ENCODE measurements at places on chromosomes 6 and 20. TPM values are rescaled to one million over a fixed set of nuclear protein-coding genes. Genes with fewer than 3 reads are reported as not detected.

The BMP2 gene
- polyA plus RNA-seq, result 2.6 TPM

The BPIFB1 gene
- polyA plus RNA-seq, result not detected

The TMEM170B gene
- 6.3 TPM for polyA plus RNA-seq

The EDN1 gene
- 2.0 TPM for polyA plus RNA-seq

The LHFPL5 gene
- not detected for polyA plus RNA-seq

The BTBD9 gene
- 8.1 TPM for polyA plus RNA-seq

The DNMT3B gene
- 5.0 TPM for polyA plus RNA-seq

The CEP85L gene
- polyA plus RNA-seq, result 20.0 TPM

The BFSP1 gene
- 2.4 TPM for polyA plus RNA-seq

The DAAM2 gene
- 43.2 TPM for polyA plus RNA-seq

The SASH1 gene
- 42.8 TPM for polyA plus RNA-seq

GRCh38 chr6:52504782-52505136 is 72.1 kb downstream of the TRAM2 start:
- DNase-seq, result no peak

- DNase-seq, result no peak
Measured at GRCh38 chr6:107629548-107630129, 139.7 kb downstream of the SOBP start.

GRCh38 chr6:16105854-16106253 is 23.0 kb upstream of the MYLIP start:
- no peak for DNase-seq

GRCh38 chr6:7868926-7869325 is 41.7 kb downstream of the TXNDC5 start:
- no peak for DNase-seq

- no peak for DNase-seq
Measured at GRCh38 chr20:44683263-44684046, 31.7 kb upstream of the CCN5 start.

- DNase-seq, result no peak
Measured at GRCh38 chr6:170198298-170198697, 92.6 kb downstream of the DLL1 start.

- DNase-seq, result no peak
Measured at GRCh38 chr6:13290335-13290734, 38.0 kb downstream of the TBC1D7 start.

DNA sequence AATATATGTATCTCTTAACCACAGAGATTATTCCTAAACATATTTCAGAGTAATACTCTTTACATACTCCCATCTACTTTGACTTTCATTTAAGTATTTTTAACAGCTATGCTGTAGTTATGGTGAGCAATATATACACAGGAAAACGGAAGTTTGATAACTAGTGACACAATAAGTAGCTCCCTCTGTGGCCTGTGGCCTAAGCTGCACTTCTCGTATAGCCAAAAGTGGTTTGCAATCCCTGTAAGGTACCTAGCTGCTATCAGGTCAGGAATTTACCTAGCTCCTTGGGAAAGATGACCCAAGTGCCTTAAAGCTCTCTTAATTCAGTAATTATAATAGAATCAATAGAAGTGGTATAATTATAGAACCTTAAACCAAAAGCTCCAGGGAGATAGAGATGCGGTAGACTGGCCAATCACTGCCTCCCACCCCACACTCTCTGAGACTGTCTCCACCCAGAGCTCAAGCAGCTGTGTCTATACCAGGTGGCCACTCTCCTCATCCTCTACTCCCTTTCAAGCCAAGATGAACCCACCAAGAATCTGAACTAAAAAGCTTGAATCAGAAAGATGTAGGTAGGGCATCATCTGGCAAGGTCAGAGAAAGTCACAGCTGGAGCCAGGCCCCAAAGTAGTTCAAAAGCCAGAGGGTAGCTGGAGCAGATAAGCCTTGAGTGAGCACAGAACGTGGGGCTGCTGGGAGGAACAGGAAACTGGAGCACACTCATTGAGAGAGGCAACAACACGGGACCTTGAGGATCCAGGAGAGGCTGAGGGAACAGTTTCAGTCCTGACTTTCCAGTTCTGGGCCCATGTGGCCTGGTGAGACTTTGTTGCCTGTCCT is 84.9 kb upstream of the ASF1A start:
- DNase-seq, result no peak

GRCh38 chr20:3342766-3343165 is 64.7 kb downstream of the DNAAF9 start:
- DNase-seq, result no peak

- DNase-seq, result no peak
Measured at GRCh38 chr6:21294144-21294543, 299.4 kb upstream of the SOX4 start.

- no peak for DNase-seq
Measured at GRCh38 chr6:160265869-160266476, 7.4 kb upstream of the SLC22A2 start.

GRCh38 chr6:148629592-148630465 is 117.0 kb upstream of the UST start:
- no peak for DNase-seq

DNA sequence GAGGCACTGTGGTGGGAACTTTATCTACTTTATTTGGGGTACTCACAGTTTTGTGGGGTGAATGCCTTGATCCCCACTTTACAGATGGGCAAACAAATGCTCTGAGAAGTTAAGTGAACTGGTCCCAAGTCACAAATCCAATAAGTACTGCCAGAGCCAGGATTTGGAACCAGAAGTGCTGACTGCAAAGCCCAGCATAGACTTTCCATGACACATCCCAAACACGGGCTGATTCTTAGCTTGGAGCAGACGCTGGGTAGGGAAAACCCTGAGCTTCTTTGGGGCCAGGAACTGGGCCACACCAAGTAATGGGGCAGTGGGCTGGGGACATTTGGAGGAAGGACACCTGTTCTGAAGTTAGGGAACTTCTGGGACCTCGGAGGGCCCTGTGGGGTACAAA is 20.3 kb downstream of the RIN2 start:
- DNase-seq, result no peak

GRCh38 chr6:10174056-10174455 is 240.8 kb downstream of the TFAP2A start:
- DNase-seq, result no peak

- DNase-seq, result no peak
Measured at GRCh38 chr20:18922898-18923297, 109.3 kb downstream of the SCP2D1 start.

DNA sequence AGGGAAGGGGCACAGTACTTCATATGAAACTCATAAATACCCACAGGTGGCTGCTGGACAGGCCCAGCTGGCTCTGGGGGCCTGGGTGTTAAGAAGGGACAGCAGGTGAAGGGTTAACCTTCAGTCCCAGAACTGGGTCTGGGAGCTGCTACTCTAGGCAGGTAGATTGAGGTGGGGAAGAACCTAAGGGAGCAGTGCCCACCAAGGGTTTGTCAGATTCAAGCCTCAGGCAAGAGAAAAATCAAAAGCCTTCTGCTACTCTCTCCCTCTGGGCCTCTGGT is 5.6 kb downstream of the RPL10A start:
- DNase-seq, result no peak

DNA sequence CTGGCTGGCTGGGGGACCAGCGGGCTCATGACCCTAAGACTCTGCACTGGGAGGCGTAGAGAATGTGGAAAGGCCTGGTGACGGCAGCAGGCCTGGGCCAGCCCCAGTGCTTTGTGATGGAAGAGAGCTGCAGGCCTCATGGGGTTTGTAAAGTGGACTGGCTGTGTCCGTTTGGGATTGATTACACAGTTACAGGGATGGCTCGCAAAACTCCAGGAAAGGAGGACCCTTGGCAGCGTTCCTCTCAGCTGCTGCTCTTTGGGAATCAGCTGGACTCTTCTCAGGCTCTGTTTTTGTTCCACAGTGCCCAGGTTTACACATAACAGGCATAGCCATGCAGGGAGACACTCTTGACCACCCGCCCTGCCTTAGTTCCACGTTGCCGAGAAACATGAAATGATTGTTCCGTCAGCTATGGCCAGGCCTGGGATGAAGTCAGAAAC is 89.0 kb downstream of the SLX4IP start:
- DNase-seq, result peak; percentile 81

DNA sequence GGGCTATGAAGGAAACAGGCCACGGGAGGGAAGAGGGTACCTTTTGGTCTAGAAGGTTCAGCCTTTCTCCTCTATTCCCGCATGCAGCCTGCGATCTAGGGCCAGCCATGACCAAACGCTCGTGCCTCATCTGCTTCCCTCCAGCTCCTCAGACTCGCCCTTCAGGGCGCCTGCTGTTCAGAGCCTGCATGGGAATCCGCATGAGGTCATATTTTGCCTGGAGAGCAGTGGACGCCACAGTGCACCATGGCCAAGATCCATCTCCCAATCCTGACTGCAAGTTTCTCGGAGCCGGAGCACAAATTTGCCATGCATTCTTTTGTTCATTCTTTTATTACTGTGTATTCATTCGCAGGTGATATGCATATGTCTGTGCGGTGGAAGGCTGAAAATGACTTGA is 608.1 kb downstream of the QKI start:
- DNase-seq, result no peak

DNA sequence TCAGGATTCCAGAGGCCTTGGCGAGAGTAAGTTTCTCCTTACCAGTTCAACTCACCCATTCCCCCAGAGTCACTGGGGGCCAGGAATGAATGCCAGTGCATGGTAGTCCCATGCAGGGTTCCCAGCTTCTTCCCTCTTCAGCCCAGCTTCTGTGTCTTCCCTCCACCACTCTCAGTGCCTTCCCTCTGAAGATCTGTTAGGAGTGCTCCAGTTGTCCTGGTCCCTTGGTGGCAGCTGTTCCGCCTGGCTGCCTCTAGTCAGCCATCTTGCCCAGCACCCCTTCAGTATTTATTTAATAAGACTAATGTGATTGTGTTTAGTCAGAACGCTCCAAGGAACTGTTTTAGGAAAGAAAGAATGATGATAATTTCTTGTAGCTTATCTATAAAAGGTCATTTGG is 23.1 kb downstream of the FIG4 start:
- DNase-seq, result no peak

- no peak for DNase-seq
Measured at GRCh38 chr6:13000537-13000936, 284.0 kb downstream of the PHACTR1 start.

DNA sequence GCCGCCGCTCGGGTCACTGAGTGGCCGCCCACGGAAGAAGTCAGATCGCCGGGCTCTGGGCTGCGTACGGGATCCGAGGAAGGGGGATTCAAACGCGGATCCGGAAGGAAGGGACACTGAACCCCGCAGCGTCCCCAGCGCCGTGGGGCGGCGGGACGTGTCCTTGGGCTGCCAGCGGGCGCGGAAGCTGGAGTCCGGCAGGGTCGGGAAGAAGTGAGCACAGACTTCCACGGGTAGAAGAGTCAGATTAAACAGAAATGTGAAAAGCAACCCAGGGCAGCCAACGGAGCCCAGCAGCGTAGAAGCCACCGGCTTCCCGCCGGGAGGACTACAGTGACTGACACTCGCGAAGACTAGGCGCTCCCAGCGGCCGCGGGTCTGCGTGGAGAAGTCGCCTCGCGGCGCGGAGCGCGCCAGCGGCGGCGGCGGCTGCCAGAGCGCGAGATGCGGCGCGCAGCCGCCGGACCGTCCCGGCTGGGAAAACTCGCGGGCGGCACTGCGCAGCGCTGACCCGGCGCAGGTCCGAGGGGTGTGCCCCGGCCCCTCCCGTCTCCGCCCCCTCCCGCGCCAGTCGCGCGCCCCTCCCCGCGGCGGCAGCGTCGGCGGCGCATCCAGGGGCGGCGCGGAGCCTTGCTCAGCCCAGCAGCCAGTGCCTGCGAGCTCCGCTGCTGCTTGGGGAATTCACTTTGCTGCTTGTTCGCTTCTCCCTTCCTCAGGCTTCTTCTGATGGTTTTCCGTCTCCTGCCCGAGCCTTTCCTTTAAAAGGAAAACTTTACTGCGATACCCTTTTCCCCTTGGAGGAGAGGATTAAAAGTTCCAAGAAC is at the start of gene SAMD5:
TSS of gene SAMD5 (plus strand) at position 649 of the 824 bp plus-strand sequence. CDS start 239 bp downstream, outside the sequence.
- peak; percentile 63 for DNase-seq

DNA sequence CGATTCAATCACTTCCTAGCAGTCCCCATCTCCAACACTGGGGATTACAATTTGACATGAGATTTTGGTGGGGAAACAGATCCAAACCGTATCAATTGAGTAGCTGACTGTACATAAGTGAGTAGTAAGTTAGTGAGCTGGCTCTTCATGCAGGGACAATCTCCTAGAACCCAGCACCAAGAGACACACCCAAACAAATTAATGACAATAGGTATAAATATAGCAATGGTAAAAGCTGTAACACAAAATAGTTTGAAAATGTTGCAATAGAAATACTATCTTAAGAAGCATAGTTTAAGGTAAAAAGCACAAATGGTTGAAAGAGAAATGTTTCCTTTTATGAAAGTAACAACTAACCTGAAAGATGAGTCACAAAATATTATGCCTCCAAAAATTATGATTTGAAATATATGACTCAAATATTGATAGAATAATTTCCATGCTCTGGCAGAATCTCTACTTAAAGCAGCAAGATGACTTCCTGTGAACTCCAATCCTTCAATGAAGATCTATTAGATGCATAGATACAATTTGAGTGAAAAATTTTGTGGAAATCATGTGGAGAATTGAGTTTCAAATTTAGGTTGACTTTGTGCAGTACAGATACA is 5.4 kb upstream of the SIRPB1 start:
- no peak for DNase-seq

Data from hindlimb muscle (tissue), 1 donor.